ENCODE measurements at places on chromosomes 7 and 10.
A peak's percentile ranks its signal among the peaks of the same experiment; 100 is the strongest.

DNA sequence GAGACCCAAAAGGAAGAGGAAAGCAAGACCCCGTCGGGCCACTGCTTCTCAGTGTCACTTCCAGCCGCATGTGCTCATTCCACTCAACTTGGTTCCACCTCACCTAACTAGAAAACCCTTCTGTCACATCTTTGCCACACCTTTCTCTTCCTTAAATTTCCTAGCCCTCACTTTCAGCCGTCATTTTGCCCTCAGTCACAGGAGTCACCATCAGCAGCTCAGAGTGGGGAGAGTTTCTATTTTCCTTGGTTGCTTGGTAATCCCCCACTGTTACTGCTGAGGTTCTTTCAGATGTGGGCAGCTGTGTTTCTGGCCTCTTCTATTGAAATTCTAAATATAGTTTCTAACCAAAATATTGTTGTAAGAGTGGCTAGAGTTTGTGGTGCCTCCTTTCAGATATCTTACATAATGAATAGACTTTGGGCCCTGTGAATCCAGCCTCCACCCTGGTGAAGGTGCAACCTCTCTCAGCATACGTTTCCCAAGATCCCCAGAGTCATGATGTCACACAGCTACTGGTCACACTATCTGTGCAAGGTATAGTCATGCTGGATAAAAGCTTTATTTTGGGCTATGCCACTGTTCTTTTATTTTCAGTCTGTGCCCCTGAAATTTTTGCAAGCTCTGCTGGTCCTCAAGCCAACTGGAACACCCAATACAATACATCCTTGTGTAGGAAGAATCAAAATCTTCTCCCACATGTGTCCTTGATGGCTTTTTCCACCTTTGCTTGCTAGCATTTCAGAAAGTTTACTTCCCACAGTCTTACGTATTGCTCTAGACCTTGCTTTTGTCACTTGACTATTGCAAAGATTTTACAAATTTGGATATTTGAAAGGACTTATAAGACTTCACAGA, 9.2 kb downstream of the AGBL3 start:
- DNase-seq, result no peak

GRCh38 chr7:28984631-28985030, 26.5 kb upstream of the TRIL start:
- DNase-seq, result peak; percentile 70

- peak; percentile 77 for DNase-seq
These were observed 166.1 kb upstream of the MTPN start for GRCh38 chr7:136143271-136143670.

GRCh38 chr7:44796034-44796503, 412 bp upstream of the PPIA start:
- peak; percentile 82 for DNase-seq

GRCh38 chr10:33631991-33632390, 297.5 kb upstream of the NRP1 start:
- DNase-seq, result no peak

DNA sequence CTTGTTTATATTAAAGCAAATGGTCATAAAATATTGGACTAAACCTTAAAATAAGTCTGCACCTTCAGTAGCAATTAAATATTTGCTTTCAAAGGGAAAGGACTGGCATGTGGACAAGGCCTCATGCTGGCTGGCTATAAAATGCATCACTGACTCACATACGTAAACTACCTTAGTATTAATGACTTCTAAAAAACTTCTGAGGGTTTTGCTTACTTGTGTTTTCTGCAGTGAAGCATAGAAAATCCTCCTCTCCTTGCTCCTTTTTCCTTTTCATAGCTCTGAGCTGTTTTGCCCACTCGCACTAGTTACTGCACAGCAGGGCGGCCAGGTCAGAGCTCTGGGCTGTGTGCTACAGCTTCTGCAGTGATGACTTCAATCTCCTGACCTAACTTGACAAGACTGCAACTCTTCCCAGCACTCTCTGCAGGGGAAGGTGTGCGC, 82.3 kb downstream of the CUL2 start:
- peak; percentile 28 for DNase-seq

DNA sequence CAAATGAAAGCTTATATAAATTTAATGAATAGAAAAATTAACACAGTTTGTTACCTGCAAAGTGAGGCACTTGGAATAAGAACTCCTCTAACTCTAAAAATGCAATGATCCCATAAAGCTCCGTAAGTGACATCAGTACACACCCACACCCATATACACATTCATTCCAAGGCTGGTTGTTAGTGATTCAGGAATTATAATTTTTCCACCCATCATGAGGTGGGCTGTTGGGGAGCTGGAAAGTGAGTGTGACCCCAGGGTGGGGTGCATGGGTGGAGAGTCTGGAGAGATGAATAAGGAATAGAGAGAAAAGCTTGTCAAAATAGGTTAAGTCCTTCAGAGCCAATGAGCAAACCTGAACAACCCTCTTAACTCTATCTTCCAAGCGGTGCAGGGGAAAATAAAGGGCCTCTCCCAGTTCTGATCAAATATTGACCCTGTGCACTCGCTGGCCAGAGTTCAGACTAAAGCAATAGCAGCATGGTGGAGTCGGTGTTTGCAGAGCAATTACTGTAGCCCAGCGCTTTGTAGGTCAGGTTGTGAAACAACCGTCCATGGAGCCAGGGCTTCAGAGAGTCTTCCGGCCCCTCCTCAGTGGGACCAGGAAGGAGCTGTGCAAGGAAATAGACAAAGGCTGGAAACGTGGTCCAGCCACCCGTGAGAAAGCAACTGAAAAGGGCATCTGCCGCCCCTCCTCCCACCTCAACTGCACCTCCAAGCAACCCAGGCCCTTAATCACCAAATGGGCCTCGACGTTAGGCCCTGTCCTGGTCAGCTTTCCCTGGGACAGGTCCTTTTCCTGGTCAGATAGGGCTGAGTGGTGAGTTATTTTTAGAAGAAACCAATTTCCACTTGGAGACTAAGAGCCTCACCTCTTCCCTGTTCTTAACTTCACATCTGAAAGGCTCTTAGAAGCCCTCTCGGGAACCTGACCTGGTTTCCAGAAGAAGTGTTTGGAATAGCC, 61.2 kb downstream of the SH3PXD2A start:
- no peak for DNase-seq

GRCh38 chr7:27616914-27617548, 45.7 kb downstream of the HIBADH start:
- DNase-seq, result no peak

- DNase-seq, result no peak
These were observed 623.1 kb upstream of the MGMT start for GRCh38 chr10:128843972-128844371.

GRCh38 chr7:70460071-70460470, 671.9 kb upstream of the GALNT17 start:
- DNase-seq, result no peak

DNA sequence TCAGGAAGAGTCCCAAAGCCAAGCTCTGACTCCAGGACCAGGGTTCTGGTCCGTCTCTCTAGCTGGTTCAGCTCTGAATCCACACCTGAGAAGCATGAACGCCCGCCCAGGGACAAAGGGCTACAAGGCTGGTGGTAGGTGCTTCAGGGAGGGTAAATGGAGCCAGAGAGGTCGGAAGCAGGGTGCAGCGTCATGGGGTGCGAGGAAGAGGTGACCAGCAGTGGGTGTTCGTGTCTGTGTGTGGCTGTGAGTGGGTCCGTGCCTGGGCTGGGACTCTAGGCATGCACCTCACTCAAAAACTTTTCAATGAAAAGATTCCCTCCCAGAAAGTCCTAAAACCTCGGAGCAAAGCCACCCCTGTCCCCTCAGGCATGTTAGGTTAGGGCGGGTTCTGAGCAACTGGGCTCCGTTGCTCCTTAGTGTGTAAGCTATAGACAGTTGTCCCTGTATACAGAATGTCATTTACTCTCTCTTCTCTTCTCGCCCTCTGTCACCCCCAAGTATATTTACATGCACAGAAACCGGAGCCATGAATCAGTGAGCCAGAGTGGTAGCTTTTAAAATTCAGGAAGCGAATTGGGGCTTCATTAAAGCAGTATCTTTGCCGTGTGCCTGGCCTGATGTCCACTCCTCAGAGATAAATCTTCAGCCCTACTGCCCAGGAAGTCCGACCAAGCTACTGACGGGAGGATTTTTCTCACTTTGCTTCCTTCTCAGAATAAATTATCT, 12.3 kb upstream of the GATA3 start:
- DNase-seq, result no peak

DNA sequence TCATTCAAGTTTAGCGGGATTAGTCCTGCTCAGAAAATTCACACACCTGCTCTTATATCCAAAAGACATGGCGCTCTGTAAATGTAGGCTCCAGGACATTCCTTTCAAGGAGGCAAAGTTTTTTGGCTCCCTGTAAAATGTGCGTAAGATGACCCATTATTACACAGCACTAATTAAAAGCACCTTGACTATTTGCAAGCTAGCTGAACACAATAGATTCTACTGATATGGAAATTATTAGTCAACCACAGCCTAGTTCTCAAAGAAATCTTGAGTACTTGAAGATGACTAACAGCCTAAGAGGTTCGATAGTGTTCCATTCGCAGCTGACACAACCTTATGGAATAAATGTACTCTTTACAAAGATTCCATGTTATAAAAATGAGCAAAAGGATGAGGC, 175.2 kb downstream of the BMPER start:
- DNase-seq, result no peak

DNA sequence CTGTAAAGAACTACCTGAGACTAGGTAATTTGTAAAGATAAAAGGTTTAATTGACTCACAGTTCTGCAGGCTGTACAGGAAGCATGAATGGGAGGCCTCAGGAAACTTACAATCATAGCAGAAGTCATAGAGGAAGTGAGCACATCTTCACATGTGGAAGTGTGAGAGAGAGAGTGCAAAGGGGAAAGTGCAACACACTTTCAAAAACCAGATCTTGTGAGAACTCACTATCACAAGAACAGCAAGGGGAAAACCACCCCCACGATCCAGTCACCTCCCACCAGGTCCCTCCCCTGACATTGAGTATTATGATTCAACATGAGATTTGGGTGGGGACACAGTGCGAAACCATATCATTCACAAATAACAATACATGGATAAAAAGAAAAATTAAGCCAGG, 24.5 kb downstream of the AVL9 start:
- DNase-seq, result no peak

DNA sequence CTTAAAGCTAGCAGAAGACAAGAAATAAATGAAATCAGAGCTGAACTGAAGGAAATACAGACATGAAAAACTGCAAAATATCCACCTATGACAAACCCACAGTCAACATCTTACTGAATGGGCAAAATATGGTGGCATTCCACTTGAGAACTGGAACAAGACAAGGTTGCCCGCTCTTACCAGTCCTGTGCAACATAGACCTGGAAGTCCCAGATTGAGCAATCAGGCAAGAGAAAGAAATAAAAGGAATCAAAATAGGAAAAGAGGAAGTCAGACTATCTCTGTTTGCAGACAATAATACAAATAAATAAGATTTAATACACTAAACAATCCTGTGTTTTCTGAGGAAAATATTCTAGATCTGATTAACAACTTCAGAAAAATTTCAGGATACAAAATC, 570.5 kb upstream of the SEMA3D start:
- no peak for DNase-seq

DNA sequence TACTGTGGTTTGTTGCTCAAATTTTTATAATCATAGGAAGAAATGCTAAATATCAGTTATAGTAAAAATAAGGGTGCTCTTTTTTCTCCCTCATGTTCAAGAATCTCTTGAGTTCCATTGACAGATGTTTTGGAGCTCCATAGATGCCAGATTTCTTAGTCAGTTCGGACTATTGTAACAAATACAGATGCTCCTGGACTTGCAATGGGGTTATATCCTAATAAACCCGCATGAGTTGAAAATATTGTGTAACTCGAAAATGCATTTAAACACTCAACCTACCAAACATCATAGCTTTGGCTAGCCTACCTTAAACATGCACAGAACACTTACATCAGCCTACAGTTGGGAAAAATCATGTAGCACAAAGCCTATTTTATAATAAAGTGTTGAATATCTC, 100.7 kb upstream of the CSTF2T start:
- DNase-seq, result no peak

DNA sequence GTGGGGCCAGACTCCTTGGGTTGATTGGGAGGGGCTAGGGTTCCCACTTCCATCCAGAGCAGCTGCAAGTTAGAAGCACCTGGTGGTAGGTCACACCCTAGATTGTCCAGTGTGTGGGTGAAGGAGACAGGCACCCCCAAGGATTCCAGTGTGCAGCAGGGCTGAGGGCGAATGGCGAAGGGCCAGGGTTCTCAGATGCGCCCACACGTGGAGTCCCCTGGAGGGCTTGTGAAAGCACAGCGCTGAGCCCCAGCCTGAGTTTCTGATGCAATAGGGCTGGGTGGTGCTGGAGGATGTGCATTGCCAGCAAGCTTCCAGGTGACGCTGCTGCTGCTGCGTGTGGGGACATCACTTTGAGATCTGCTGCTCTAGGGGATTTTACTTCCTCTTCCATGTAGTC, 25.4 kb downstream of the TBATA start:
- DNase-seq, result no peak

DNA sequence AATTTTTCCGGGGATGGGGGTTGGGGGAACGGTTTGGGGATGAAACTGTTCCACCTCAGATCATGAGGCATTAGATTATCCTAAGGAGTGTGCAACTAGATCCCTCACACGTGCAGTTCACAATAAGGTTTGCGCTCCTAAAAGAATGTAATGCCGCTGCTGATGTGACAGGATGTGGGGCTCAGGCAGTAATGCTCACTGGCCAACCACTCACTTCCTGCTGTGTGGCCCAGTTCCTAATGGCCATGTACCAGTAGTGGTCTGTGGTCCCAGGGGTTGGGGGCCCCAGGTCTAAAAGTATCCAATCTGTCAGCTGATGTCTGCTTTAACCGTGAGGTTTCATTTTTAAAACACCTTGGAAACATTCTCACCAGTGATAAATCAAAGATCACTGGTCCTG, 2.2 kb downstream of the STN1 start:
- DNase-seq, result no peak

- DNase-seq, result no peak
These were observed 319.4 kb upstream of the MYO3A start for GRCh38 chr10:25614652-25615051.

GRCh38 chr10:43692051-43692825, 43.6 kb upstream of the ZNF32 start:
- no peak for DNase-seq

- no peak for DNase-seq
These were observed 58.1 kb upstream of the OPN4 start for GRCh38 chr10:86596266-86596665.

DNA sequence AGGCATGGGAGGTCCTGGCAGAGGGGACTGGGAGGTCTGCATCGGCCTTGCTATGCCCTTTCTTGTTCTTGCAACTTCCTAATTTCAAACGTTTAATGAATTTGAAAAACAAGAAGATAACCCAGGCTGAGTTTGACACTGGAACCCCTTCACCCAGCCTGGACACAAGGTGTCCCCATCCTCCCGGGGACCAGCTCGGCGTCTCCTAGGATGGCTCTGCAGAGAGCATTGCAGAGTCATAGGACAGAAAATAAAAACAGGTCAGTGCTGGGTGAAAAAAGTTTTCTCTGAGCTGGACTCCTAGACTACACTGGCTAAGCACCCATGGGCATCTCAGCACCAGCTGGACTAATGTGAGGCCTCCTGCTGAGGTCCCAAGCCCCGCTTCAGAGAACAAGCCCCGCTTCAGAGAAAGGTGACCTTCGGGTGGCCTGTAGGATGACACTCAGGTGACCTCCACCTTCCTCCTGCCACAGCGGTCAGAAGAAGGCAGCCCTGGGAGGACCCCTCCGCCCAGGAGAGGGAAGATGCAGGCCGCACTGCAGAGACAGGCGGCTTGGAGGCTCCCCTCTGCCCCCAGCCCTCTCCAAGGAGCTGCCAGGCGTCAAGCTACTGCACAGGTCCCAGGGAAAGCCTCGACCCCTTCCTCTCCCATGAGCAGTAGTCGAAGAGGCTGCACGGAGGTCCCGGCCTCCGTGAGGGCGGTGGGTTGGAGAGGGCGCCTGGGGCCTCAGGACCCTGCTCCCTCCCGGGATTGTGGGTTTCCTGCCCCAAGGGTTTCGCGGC, 9.3 kb upstream of the UNCX start:
- no peak for DNase-seq

GRCh38 chr7:90720984-90721760, 125.1 kb downstream of the CDK14 start:
- DNase-seq, result no peak

All from DMS79 treated with DMSO at 0.1 percent for 48 hours (cell line).